NB4 (cell line): ENCODE measurements at places on chromosomes 11 and 22.
A peak's percentile ranks its signal among the peaks of the same experiment; 100 is the strongest.

GRCh38 chr11:76615950-76616349 lies 54.6 kb downstream of the LRRC32 start:
- DNase-seq: no peak

- DNase-seq: no peak
Measured at GRCh38 chr11:75853971-75854370, 39.0 kb downstream of the UVRAG start.

DNA sequence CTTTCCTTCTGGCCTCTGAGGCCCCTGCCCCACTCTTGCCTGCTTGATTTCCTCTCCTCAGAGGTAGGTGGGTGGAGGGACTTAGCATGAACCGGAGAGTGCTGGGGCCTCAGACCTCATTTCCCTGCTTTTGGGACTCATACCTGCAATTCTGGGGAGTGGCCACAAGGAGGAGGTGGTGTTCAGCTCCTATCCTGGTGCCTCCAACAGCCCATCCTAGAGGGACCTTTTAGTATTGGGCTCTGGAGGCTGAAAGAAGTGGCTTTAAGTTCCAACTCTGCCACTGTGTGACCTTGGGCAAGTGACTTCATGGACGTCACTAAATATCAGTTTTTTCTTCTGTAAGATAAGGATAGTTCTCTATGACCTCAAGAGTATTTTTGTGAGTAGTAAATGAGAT lies 98.6 kb downstream of the KIAA1671 start:
- peak; percentile 23 for DNase-seq

- DNase-seq: no peak
Measured at GRCh38 chr11:114354076-114354475, 46.2 kb downstream of the C11orf71 start.

DNA sequence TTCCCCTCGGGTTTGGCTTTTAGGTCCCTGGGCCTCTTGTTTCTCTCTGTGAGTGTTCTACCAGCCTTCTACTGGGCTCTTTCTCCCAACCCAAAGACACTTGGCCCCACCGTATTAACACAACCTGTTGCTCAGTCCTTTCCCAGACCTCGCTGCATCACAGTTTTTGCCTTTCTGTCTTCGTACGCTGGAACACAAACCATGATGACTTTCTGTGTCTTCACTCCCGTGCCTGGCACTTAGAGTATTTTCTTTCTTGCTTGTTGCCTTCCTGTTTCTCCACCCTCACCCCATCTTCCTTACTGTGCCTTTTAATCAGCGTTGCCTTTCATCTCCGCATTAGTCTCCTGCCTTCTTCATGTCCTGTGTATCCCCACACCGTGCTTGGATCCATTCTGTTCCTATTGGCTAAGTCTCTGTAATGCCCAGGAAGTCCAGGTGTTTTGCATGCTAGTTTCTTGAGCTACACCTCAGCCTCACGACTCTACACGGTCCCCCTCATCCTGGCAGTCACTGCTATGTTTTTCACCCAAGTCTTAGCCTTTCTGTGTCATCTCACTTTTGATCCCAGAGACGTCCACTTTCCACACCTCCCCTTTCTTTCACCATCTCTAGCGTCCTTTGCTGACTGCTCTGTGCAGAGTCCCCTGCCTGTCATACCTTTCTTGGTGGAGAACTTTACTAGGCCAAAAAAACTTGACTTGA lies 1.6 kb downstream of the MARK2 start:
- DNase-seq: no peak
